Activated CD4-positive, alpha-beta memory T cell treated with anti-CD3 and anti-CD28 coated beads, Interleukin-2, amount 10 ng/mL, durations not matched to agents 7 days and 5 days (primary cell): ENCODE measurements at places on chromosomes 7 and 10. TPM values are rescaled to one million over a fixed set of nuclear protein-coding genes. Genes with fewer than 3 reads are reported as not detected.
A peak's percentile ranks its signal among the peaks of the same experiment; 100 is the strongest.

GRCh38 chr10:1709161-1709560 lies 28.2 kb downstream of the ADARB2 start:
- DNase-seq, result no peak

- DNase-seq, result peak; percentile 76
These were observed 65.3 kb downstream of the CARD11 start for GRCh38 chr7:2978408-2978807.

GRCh38 chr10:69232252-69232651 lies 12.1 kb downstream of the HKDC1 start:
- DNase-seq, result no peak

DNA sequence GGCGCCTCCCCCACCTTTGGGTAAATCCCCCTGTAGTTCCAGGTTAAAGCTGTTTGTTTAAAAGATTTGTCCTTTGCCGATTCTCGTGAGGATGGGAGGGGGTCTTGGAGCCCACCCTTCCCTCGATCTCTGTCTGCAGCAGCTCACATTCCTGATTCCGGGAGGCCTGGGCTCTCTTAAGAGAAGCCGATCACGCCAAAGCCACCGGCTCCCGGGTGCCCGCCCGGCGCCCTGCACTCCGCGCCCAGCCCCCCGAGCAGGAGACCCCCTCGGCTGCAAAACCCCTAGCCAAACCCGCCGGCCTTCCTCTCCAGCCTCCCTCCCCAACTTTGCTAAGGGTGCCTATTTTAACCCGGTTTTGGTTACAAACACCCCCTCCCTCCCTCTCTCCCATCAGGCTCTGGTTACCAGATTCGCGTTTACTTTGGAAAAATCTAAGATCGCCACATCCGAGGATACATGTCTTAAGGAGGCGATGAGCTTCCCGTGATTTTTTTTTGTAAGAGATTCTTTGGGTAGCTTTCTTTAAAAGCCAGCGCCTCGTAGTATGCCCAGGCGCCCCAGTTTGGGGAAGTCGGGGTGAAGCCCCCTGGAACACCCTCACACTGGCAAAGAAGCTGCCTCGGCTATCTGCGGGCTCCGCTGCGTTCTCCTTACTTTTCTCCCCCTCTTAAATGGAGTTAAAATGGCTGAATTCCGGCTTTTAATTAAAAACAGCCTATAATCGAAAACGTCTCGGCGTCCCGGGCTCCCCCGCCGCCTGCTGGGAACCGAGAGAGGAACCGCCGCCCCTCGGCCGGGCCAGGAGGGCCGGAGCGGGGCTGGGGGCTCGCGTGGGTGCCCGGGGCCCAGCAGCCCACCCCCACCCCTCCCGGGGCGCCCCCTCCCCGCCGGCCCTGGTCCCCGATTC lies 983 bp downstream of the TNRC18 start:
- DNase-seq, result no peak

- DNase-seq, result no peak
These were observed 123.6 kb downstream of the ADCYAP1R1 start for GRCh38 chr7:31175672-31176071.

GRCh38 chr10:32412499-32412853 lies 33.5 kb upstream of the CCDC7 start:
- no peak for DNase-seq

- no peak for DNase-seq
These were observed 220.6 kb downstream of the ADRA2A start for GRCh38 chr10:111297351-111297848.

DNA sequence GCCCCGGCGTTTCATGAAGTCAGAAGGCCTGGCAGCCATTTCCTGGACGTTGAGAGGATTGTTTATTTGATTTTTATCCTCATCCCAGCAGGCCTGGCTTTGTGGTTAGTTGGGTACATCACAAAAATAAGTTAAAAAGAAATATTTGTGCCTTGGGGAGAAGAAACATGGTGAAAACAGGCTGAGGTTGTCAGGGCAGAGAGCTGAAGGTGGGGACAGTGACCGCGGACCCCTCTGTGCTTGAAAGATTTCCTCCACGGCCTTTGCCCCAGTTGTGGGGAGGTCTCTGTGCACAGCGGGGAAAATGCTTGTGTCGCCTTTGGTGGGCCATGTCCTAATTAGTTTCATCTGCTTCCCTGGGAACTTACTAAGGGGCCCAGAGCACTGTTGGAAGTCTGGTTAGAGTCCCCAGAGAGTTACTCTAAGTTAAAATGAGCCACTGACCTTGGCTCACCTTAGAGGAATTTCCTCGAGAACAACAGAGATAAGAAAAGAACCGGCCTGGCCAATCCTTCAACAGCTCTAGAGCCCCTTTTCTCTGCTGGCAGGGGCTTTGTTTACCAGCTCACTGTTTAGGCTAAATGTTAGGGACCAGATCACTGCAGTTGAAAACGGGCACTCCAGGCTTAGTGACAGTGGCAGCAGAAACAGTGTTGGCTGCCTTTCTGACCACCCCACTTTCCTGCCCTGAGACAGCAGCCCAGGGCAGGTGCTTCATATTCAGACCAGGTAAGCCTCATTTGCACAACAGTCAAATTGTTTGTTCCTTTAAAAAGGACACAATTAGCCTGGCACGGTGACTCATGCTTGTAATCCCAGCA lies 37.9 kb downstream of the CRCP start:
- DNase-seq, result no peak

DNA sequence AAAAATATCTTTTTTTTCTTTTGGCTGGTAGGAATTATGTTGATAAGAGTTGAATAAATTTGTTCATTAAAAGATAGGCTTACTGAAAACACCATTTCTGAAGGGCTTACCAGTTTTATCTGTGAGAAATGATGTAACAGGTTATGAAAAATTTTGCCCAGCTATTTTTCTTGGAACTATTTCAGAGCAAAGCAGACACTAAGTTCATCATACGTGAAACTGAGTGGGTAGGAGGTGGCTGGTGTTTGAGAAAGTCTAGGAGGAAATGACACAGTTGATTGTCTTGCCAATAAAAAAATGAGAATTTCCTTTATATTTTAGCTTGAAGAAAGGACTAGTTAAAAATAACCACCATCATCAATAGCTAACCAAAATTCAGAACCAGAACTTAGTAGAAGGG lies 6.2 kb upstream of the MRC1 start:
- DNase-seq, result no peak

DNA sequence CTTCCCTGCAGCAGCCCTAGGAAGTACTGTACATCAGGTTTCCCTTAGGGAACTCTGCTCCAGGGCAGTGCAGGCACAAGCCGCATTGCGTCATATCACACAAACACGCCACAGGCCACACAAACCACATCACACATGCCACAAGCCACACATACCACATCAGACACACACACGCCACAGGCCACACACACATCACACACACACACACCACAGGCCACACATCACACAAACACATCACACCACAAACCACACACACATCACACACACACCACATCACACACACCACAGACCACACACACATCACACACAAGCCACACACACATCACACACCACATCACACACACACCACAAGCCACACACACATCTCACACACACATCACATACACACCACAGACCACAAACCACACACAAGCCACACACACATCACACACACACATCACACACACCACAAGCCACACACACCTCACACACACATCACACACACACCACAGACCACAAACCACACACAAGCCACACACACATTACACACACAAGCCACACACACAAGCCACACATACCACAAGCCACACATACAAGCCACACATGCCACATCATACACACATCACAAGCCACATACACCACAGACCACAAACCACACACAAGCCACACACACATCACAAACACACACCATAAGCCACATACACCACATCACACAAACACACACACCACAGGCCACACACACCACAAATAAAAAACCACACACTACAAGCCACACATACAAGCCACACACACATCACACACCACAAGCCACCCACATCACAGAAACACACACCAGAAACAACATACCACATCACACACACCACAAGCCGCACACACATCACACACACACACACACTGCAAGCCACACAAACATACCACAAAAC lies 53.4 kb downstream of the TMEM209 start:
- peak; percentile 34 for DNase-seq

DNA sequence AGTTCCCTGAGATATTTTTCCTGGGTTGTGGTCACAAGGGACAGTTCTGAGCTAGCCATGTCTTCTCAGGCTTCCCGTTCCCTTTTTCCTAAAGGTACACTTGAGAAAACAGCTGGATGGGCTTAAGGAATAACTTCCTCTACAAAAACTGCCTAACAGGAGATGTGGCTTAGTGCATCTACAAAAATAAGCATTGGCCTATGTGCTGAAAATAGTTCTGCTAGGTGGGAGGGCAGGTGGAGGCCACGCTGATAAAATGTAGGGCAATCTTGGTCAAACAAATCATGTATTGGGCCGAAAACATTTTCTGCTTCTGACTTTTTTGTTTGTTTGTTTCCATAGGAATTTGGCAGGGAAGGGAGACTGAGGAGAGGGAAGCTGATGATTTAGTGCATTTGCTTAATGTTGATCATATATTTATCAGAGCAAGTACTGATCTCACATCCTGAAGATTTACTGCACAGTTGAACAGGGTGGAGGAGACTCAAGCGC lies 409.4 kb upstream of the FZD8 start:
- no peak for DNase-seq

ABHD11 gene
- 13.7 TPM for total RNA-seq

LFNG gene
- 109 TPM for total RNA-seq

STEAP1 gene
- total RNA-seq, result 0.25 TPM

PVRIG gene
- 70.5 TPM for total RNA-seq
